Hindlimb muscle (tissue), 1 donor: ENCODE measurements at places on chromosomes 5 and 9. TPM values are rescaled to one million over a fixed set of nuclear protein-coding genes. Genes with fewer than 3 reads are reported as not detected.

DNA sequence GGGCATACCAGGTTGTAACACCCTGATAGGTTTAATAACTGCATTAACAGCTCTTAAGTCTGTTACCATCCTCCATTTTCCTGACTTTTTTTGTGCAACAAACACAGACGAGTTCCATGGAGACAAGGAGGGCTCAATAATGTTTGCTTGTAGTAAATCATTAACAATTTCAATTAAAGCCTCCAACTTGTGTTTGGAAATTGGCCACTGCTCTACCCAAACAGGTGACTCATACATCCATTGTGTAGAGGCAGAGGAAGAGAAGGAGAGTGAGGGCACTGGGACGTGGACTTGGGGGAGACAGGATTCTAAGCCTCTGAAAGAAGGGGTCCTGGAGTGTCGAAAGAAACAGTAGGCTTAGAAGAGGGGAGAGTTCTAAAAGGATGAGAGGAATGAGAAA is 213.6 kb upstream of the KCNN2 start:
- DNase-seq: no peak

DNA sequence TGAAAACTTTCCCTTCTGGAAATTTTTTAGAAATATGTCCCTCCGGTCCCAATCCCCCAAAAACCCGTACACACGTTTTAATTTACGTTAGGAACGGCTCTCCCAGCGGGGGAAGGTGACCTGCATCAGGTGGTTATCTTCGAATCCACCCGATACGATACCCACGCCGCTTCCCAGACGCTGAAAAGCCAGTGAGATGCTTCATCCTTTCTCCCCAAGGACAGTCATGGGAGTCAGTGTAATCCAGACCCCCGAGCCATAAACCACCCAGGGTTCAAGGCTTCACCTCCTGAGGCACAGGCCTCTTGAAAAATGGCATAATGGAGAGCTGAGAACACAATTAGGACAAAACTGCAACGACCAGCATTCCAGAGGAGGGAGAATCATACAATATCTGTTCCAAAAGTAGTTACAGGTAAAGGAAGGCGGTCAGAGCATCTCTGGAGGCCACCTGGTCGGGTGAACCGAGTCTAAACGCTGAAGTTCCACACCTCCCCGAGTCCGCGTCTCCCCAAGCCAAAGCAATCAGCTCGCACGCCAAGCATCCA is 857 bp downstream of the FAM169A start:
- no peak for DNase-seq

DNA sequence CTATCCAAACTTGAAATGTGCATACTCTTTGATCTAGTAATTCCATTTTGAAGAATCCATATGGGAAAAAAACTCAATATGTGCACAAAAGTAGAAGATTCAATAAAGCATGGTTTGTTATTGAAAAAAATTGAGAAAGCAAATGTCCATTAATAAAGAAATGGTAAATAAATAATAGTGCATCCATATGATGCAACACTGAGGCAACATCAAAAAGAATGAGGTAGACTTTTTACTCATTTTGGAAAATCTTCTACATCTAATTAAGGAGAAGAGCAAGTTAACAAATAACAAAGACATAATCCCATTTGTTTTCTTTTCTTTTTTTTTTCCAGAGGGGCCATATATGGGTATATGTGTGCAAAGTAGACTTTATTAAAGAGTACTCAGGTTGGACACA is 52.5 kb upstream of the FST start:
- no peak for DNase-seq

GRCh38 chr9:135677641-135678168 is 14.6 kb downstream of the LCN9 start:
- no peak for DNase-seq

DNA sequence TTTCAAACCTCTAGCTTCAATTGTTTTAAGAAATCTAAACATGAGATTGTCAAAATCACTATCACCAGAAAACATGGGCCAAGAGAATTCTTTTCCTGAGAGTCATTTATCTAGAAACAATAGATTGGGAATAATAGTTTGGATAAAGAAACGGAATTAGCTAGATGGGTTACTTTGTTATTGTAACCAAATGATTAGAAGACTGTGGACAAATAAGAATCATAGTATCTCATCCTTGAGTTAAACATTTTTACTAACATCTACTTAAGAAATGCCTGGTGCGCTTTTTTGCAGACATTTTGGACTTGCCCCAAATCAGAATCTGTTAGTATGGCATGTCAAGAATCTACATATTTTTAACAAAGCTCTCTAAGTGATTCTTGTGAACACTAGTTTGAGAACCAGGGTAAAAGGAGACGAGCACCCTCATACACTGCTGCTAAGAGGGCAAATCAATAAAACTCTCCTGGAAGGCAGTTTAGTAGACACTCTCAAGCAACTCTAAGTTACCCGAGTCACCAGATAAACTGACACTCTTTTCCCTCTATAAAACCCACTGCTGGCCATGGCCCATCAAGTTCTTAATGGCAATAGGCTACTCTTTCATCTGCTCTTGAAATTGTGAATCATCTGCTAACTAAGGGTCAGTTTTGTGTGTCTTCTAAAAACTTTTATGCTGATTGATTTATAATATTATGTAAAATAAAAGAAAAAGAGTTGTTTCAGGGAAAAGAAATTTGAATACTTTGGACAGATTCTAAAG is 39.1 kb downstream of the TPD52L3 start:
- no peak for DNase-seq

GRCh38 chr5:56279979-56280378 is 46.8 kb upstream of the ANKRD55 start:
- no peak for DNase-seq

DNA sequence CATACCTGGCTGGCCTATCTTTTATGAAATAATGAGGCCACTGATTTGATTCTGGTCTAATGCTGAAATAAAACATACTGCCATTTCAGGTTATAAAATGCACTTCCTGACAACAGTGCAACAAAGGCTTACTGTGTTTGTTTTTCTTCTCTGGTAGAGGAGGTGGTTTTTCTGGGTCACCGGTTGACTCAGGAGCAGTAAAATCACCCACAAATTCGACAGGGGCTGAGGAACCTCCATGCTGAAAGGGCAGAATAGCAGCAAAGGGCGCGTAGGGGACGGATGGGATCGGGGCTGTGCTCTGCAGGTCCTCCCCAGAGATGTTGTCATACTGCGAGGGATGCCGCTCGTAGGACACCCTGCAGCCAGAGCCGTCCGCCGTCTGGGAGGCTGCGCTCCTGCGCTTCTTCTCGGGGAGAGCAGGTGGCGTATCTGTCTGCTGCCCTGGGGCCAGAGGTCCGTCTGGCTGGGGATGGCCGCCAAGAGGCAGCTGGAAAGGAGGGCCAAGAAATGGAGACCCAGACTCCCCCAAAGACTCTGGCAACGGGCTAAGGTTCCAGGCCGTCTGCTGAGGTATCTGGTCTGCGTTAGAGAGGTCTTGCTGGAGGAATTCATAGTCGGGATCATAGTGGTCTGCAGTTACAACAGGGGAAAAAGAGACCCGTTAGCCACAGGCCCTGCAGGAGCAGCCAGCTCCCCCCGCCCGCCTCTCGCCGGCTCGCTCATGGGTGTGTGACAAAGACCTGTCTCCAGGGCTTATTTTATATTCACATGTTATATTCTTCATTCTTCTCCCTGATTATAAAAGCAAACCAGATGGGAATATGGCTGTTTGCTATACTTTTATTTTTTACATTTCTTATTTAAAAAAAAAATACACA is 80.7 kb downstream of the PRRT1B start:
- no peak for DNase-seq

- no peak for DNase-seq
Observed at GRCh38 chr5:149610589-149611255, 29.4 kb downstream of the ARHGEF37 start.

DNA sequence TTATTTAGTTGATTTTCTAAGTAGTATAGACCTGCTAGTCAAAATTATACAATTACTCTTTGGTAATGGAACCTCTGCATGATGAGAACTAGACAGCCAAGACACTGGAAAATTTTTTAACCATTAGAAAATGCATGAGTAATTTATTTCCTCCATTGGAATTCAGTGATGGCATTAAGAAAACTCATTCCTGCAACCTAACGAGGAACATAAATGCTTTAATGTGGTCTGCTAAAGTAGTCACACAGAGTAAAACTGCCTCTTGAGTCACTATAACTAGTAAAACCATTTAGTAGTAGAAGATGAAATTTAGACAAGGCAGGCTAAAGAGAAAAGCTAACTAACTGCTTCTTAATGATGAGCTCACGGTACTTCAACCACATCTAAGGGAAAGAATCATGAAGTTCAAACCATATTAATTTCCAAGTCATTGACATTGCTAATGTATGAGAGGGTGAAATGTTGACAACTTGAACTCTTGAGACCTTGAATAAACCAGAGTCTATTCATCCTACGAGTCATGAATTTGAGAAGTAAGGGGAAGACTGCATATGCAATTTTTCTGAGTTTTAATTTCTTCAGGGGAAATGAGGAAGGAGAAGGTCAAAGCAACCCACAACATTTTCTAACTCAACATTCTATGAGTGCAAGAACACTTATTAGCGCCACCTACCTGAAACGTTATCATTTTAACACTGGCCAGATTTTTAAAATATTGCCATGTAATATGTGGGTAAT is 74.4 kb downstream of the GLIS3 start:
- no peak for DNase-seq

DNA sequence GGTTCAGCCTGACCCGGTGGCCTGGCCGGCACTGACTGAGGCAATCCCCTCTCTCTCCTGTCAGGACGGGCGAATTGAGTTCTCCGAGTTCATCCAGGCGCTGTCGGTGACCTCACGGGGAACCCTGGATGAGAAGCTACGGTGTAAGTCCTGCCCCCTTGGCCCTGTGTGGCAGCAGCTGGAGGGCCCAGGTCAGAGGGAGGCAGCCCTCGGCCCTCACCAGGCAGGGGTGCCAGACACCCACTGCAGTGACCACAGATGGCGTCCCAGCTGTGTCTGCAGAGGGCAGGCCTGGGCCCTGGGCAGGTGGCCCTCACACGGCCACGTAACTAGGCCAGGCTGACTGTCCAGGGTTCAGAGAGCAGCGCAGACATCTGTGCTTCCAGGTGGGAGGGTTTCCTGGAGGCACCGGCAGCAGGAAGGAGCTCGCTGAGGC is 45.9 kb upstream of the HMCN2 start:
- DNase-seq: no peak

DNA sequence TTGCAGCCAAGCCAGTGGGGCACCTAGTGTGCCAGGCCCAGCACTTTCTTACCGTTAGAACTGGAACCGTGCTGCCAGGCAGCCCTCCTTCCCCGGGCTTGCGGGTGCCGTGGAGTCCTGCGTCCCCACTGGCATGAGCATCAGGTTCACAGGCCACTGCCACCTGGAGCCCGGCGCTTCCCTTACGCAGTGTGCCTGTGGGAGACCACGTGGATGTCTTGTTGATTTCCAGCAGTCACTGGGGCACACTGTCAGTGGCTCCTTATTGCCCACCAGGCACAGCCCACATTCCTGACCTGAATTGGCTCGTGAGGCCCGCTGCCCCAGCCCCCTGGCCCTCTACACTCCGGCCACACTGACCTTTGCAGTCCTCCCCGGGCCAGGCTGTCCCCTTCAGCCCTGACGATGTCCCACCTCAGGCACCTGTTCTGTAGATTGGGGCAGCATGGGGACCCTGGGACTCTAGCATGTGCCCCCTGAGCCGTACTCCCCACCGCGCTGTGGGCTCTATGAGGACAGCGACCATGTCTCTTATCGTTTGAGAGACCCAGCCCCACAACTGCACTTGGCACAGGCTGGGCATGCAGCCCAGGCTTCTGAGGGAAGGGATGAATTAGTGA is 10.4 kb upstream of the CEL start:
- DNase-seq: no peak

ADAMTS2 gene
- polyA plus RNA-seq: 29.7 TPM

DNA sequence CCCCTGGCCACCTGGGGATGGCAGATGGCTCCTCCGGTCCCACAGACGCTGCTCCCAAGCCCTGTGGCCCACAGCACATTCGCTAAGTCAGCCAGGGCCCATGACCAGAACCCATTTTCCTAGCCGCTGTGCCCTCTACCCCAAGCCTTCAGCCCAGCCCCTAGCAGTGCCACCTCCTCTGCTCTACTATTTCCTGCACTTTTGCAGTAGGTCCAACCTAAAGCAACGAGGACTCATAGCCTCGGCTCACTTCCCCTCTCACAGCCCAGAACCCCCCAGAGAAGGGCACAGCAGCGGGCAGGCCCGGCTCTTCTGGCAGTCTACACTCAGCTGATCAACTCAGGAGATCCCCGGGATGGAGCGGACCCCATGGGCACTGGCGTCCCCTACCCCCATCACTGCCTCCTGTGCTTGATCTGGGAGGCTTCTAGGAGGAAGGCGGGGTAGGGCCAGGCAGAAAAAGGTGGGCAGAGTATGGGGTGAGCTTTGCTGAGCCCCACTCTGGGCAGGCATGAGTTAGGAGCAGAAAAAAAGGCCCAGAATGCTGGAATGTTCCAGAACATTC is 111.2 kb downstream of the ZNF354C start:
- DNase-seq: no peak

- DNase-seq: peak; percentile 59
Observed at GRCh38 chr5:176658007-176658599, 10.8 kb downstream of the TSPAN17 start.

DNA sequence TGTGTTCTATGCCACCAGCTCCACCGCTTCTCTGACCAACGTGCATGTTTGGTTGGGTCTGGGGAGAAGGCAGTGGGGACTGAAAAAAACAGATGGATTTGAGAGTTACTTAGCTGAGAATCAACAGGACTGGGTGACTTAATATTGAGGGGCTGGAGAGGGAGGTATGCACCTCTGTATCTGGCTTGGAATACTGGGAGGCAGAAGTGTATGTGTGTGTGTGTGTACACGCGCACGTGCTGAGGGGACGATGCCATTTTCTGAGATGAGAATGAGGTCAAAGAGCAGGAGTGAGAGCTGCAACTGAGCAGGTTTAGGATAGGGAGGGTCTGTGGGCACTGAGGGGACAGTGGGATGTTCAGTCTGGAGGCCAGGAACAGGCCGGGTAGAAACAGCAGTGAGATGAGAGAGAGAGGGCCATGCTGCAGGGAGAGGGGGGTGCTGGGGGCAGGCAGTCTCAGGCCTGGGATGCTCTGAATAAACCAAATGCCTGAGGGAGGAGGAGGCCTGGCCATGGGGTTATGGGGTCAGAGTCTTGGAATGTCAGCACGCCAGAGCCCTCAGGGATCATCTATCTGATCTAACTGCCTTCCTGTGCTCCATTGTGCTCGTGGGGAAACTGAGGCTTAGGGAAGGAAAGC is 14.0 kb downstream of the PDGFRB start:
- DNase-seq: no peak
